T-cell (primary cell): ENCODE measurements at places on chromosomes 3 and 15. TPM values are rescaled to one million over a fixed set of nuclear protein-coding genes. Genes with fewer than 3 reads are reported as not detected.

BBX gene
- 88.7 TPM for total RNA-seq

DNA sequence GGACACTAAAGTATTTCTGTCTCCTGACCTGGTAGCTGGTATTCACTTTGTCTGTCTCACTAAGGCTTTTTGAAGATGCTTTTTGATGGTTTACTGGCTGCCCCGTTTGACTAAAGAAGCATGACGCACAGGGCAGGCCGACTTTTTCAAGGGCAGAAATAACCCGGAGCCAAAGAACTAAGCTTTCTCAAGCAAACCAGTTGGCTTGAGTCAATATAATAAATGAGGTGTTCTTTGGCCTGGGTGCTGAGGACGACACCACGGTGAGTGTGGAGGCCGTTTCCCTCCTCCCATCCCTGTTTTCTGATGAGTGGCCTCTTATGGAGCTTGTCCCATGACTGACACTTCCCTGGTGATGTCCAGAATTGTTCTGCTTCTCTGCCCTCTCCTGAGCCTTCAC is 220.9 kb downstream of the ITPR1 start:
- H3K27ac ChIP-seq: no peak overlapping the region
- H3K36me3 ChIP-seq: peaks cover 5% of the 10 kb centered on the region
- H3K27me3 ChIP-seq: no peaks in the 10 kb centered on the region
- no peak for DNase-seq
- no peaks in the 10 kb centered on the region for H3K4me1 ChIP-seq

HRG gene
- not detected for total RNA-seq

DNA sequence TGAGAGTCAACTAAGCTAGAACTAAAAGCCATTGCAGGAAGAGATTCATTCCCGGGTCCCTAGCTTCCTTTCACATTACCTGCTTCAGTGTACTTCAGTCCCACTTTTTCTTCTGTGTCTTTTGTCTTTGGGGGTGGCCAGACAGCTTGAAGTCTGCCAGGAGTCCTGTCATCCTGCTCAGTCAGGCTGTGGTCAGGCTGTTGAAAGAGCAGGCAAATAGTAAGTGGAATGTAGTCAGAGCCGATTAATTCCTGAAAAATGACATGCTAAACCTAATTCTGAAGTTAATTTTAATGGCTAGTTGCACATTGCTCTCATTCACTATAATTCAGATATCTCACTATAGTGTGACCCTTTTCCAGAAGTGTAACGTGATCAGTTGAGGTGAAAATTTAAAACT is 129.6 kb downstream of the FMN1 start:
- no peaks in the 10 kb centered on the region for H3K36me3 ChIP-seq
- H3K27ac ChIP-seq: no peak overlapping the region
- H3K4me3 ChIP-seq: no peak overlapping the region
- DNase-seq: no peak
